ENCODE measurements at places on chromosomes 2 and 18.

- no peak for DNase-seq
Observed at GRCh38 chr2:120269816-120270215, 17.2 kb downstream of the RALB start.

GRCh38 chr2:128562471-128563347 lies 244.0 kb upstream of the HS6ST1 start:
- DNase-seq, result peak; percentile 38

DNA sequence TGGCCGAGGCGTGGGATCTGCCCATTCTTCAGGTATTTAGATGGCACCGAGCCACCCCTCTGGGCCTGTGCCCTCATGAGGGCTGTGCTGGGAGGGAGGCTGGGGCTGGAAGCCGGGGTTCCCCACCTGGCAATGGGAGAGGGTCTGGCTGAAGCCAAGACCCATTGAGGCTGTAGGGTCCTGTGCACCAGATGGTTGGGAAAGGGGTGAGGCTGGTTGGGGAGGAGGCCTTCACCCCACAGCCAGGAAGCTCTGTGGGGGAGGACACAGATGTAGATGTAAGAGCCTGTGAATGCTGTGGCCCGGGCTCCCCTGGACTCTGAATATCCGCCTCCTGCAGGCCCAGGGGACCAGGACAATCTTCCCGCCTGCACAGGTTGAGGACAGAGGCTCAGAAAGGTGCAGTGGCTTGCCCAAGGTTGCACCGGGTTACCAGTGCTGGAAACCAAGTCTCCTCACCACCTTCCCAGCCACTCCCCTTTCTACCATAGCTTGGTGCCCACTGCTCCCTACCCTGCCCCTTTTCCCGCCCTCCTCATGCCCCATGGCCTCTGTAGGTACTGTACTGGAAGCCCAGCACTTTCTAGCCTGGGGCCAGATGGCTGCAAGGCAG lies 49.7 kb downstream of the PDCL3 start:
- DNase-seq, result no peak

- no peak for DNase-seq
Observed at GRCh38 chr2:16277117-16277516, 336.8 kb downstream of the MYCN start.

- DNase-seq, result peak; percentile 28
Observed at GRCh38 chr2:11411768-11412448, 54.1 kb downstream of the E2F6 start.

GRCh38 chr18:54712306-54712705 lies 116.0 kb upstream of the RAB27B start:
- no peak for DNase-seq

GRCh38 chr2:45808294-45808800 lies 156.9 kb downstream of the PRKCE start:
- no peak for DNase-seq

DNA sequence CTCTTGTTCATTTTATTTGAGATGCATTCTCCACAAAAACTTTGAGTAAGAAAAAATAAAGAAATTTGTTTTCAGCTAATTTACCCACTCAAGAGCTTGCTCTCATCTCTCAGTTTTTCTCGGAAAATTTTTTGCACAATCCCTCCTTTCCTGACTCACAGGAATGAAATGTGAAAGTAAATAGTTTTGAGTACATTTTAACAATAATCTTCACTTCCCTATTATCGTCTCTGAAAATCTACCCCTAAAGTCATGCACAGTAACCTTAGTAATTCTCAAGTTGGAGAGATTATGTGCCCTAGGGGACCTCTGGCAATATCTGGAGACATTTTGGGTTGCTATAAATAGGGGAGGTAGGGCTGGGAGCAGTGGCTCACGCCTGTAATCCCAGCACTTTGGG lies 2.6 kb downstream of the CYB5A start:
- DNase-seq, result no peak

DNA sequence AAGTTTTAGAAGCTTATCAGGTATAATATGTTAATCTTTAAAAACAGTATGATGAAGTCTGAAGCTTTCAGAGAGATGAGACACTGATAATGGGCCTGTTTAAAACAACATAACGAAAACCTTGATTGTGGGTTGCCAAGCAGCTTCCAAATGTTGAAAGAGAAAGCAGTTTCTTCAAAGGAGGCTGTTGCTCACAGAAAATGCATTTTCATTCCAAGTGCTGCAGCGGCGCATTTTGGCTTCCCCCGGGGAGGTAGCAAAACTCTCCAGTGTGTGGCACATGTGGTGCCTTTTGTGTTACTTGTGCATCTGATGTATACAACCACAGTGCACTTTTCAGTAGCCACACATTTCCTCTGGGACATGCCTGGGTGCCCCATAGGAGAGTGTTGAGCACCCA lies 66.1 kb downstream of the TMEFF2 start:
- DNase-seq, result no peak

- no peak for DNase-seq
Observed at GRCh38 chr2:105062158-105062557, 24.3 kb downstream of the MRPS9 start.

GRCh38 chr18:61980355-61980754 lies 87.5 kb upstream of the RNF152 start:
- no peak for DNase-seq

- DNase-seq, result no peak
Observed at GRCh38 chr2:1758171-1758570, 13.9 kb upstream of the PXDN start.

- DNase-seq, result no peak
Observed at GRCh38 chr2:172821370-172822338, 86.0 kb downstream of the RAPGEF4 start.

DNA sequence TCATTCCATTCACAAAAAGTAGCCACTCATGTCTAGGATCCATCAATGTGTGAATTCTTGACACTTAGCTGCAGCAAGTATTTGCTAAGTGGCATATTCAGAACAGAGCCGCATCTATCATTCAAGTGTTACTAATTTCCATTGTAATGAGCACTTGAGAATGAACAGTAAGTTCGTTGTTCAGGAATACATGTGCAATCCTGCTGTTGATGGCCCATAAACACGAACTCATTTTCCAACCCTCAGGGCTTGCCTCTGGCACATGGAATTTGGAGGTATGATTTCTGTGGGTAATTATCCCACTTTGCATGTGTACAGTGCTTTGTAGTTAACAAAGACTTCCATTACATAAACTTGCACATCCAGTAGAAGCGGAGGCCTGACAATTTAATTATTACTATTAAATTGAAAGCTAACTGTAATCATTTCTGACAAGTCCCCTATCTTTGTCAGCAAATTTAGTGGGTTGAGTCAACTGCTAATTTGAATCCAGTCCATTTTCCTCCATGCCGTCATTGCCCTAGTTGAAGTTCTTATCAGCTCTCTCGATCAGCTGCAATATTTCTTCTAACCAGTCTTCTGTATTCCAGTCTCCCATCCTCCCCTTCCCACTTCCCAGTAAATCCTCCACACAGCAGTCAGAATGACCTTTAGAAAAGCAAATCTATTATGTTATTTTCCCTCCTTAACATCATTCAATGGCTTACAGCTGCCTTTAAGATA lies 116.0 kb upstream of the AQP4 start:
- no peak for DNase-seq

DNA sequence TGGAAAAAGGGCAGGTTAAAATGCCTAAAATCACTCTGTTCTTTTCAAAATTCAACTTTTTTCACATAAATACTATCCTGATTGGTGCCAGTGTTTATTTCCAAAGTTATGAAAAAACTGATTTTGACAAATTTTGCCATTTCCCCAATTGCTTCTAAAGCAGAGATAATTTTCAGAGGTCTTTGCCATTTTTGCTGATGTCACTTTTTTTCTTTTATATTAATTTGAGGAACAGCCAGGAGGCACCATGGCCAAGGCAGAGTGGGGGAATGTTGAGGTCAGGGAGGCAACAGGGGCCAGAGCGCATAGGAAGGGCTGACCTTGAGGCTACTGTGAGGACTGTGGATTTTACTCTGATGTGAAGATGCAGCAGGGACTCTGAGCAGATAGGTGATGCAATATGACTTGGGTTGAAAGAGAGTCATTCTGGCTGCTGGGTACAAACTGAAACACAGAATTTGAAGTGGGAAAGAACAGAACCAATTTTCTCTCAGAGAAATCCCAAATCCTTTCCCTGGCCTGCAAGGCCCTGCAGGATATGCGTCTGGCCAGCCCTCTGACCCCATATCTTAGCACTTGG lies 75.1 kb upstream of the LDAH start:
- DNase-seq, result no peak

- DNase-seq, result no peak
Observed at GRCh38 chr2:84830095-84830494, 50.8 kb downstream of the TRABD2A start.

DNA sequence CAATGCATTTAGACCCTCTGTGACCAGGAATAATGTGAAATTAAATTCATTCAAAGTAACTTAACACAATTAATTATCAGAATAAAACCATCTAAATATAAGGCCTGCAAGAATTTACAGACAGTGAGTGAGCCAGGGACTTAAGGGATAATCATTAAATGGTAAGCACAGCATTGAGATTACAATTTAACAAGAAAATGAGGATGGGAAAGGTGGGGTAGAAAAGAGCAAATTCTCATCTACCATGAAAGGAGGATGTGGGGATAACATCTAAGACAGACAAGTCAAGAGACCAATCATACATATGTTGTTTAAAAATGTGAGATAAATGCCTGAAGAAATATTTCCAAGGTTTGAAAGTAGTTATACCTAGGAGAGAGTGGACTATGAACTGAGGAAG lies 259.3 kb upstream of the NT5C1B start:
- DNase-seq, result no peak

DNA sequence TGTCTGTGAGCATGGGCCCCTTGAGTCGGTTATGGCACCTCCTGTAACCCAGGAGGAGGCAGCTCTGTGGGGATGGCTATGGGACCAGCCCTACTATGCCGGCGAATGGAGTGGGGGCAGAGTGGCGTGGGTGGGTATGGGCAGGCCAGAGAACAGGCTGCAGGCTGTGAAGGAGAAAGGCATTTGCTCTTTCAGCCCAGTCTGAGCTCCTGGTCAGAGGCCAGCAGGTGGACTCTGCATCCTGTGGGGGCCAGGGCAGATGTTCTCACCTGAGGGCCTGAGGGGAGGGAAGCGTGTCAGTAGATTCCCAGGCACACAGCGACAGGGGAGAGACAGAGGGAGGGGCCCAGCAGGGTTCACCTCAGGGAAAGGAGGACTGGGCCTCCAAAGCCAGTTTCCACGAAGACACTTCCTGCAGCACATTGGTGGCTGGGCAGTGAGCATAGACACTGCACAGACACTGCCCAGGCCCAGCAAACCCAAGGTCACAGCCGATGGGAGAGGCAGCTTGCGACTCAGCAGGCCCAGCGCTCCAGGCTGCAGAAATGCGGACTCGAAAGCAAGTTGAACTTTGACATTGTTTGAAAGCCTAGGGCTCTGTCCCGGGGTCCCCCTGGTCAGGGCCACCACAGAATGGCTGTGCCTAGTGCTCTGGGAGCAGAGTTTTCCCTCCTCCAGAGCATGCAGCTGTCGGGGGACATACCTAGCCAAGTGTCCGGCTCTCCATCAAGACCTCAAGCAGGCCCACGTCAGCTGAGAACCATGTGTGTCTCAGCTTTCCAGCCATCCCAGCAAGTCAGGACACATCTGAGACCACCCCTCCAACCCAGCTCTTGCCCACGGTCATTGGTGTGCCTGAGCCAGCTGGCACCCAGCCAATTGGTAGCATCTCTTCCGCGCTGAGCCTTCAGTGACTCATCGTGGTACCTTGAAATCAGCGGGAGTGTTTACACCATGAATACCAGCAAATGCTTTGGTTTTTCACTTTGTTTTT lies 53.8 kb downstream of the TGOLN2 start:
- DNase-seq, result peak; percentile 70

GRCh38 chr2:240819858-240820606 lies at the start of gene KIF1A:
Gene KIF1A, minus strand, starts transcription at chr2:240820219. Its CDS starts 22,467 bp downstream, at chr2:240797752.
- DNase-seq, result no peak

GRCh38 chr2:66915237-66915636 lies 480.3 kb downstream of the MEIS1 start:
- DNase-seq, result no peak

Measured in fibroblast of skin of left quadriceps (primary cell).